ENCODE measurements at places on chromosomes 13 and 19.

GRCh38 chr13:113907635-113908617 lies 44.0 kb upstream of the GAS6 start:
- no peak for DNase-seq

DNA sequence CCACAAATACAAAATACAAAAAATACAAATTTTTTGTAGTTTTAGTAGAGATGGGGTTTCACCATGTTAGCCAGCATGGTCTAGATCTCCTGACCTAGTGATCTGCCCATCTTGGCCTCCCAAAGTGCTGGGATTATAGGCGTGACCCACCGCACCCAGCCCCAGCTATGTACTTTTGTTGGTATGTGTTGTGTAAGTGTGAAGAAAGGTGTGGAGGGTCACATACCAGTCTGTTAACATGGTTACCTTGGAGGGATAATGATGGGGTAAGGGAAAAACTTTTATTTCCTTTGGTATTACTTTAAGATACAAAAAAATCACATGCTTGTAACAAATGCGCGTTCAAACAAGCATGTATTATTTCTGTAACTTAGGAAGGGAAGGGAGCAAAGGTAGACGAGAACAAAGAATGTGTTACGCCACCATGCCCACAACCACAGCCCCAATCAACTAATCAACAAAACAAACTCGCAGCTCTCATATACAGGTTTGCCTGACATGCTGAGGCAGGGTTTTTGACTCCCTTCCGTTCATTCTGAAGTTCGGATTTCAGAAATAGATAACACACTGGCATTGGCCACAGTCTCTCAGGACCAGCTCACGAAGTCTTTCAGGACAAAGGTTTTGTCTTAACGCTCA lies 13.5 kb upstream of the VWA8 start:
- DNase-seq, result no peak

GRCh38 chr13:85993567-85993966 lies 194.3 kb upstream of the SLITRK6 start:
- no peak for DNase-seq

GRCh38 chr19:52492201-52492993 lies 35.1 kb upstream of the ZNF808 start:
- DNase-seq, result no peak

Data from cortex of kidney (tissue), 1 donor.